ENCODE measurements at places on chromosomes 7 and 10.

DNA sequence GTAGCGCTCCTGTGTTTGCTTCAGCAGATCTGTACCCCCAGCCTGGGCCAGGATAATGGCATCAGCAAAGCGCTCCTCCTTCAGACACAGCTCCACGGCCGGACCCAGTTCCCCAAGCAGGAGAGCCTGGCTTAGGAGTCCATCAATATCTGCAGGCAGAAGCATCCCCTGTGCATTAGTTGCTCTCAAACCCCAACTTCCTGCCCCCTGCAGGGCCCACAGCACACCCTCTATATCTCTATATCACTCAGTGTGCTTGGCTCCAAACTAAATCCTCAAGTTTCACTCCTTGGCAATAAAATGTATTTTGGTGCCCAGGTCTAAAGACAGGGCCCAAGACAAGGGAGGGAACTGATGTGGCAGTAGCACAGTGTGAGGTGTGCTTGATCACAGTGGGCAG is 21.6 kb downstream of the SEC31B start:
- no peak for DNase-seq

DNA sequence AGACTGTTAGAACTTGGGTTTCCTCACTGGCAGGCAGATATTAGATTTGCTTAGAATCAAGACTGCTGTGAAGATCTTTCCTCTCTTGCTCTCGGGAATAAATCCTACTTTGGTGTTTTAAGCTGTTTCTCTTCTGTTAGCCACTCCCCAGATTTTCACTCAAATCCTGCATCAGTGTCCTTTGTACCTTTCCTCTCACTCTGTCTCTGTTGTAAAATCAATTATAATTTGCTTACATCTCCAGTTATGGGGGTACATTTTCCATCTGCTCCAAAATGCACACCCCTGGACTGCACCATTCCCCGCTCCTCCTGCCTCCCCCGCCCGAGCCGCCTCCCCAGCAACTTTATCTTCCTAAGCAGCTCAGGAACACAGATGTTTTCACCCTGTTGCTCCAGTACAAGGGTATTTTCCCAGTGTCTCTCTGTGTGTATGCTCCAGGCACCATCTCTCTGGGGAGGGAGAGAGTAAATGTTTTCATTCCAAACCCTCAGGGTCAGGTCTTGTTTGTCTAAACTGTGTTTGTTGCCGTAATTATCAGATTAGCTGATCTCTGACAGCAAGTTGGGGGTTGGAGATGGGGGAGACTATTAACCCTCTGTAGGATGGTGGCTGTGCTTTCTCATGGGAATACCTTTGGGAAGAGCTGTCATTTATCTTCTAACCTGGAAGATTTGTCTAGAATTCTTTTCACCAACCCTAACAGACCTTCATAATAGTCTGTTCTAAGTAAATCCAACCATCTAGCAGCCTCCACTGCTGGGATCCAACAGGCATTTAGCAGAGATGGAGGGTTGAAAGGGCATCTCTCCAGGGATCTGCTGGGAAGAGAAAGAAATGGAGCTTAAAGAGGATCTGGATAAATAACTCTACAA is 20.4 kb upstream of the GOT1 start:
- no peak for DNase-seq

GRCh38 chr10:992871-993270 is 4.6 kb downstream of the GTPBP4 start:
- no peak for DNase-seq

- DNase-seq: no peak
These were observed 105.0 kb upstream of the WDR11 start for GRCh38 chr10:120746001-120746777.

- DNase-seq: no peak
These were observed 263.1 kb downstream of the CREB5 start for GRCh38 chr7:28675429-28675828.
